ENCODE measurements at places on chromosomes 11 and 22. TPM values are rescaled to one million over a fixed set of nuclear protein-coding genes. Genes with fewer than 3 reads are reported as not detected.

DNA sequence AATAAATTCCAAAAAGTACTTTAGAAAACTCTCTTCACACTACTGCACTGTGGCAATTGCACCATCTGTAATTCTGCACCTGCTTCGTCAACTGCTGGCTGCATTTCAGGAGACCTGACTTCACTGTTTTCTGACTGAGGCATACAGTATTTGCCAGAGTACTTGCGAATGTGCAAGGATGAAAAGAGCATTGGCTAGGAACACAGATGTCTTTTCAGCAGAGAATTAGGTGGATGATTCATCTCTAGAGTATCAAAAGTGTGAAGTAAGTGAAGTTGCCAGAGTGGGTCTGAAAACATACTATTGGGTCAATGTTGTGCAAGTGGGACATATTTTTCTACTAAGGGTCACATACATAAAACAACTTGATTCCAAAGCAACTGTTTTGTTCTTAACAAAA, 427.5 kb upstream of the CCDC90B start:
- DNase-seq, result peak; percentile 92

GRCh38 chr11:37905707-37906417, 1307.8 kb upstream of the RAG2 start:
- DNase-seq, result no peak

DNA sequence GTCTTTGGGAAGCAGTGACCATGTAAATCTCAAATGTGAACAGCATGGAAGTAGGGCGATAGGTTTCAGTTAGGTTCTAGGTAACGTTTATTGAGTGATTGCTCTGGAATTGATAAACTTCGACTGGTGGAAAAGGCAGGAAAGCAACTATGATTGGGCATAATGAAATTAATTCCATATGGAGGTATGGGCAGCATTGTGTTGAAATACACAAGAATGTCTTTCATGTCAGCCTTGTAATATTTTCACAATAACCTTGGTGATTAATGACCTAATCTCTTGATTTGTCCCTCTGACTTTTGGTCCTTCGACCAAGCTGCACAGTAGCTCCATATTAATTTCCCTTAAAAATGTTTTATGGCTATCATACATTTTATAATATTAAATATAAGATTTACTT, 2.8 kb downstream of the CEP57 start:
- DNase-seq, result no peak

The FAT3 gene
- 0.83 TPM for polyA plus RNA-seq
